ENCODE measurements at places on chromosomes 6 and 20.

DNA sequence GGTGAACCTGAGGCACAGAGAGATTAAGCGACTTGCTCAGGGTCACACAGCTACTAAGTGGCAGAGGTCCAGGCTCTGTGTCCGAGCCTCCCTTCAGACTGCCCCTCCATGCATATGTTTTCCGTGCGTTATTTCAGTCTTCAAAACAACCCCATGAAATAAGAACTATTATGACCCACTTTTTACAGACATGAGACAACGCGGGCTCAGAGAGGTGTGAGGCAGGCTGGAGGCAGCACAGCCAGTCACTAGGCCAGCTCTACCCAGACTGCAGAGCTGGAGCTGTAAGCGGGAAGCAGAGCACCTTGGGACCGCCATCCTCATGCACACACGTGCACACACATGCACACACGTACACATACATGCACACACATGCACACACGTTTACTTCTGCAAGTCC, 62.3 kb downstream of the PSMG4 start:
- no peak for DNase-seq

- no peak for DNase-seq
These were observed 29.2 kb upstream of the CEP85L start for GRCh38 chr6:118680452-118681095.

DNA sequence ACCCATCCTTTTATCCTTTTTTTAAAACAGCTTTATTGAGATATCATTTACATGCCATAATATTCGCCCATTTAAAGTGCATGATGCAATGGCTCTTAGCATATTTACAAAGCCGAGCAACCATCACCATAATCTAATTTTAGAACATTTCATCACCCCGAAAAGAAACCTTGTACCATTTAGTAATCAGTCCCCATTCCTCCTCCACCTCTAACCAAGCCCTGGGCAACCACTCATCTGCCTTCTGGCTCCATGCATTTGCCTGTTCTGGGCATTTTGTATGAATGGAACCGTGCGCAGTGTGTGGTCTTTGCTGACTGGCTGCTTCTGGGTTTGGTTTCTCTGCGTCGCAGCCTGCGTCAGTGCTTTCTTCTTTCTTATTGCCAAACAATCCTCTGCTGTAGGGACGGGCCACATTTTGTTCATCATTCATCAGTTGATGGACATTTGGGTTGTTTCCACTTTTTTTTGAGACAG, 10.2 kb upstream of the EEF1A2 start:
- DNase-seq, result no peak

DNA sequence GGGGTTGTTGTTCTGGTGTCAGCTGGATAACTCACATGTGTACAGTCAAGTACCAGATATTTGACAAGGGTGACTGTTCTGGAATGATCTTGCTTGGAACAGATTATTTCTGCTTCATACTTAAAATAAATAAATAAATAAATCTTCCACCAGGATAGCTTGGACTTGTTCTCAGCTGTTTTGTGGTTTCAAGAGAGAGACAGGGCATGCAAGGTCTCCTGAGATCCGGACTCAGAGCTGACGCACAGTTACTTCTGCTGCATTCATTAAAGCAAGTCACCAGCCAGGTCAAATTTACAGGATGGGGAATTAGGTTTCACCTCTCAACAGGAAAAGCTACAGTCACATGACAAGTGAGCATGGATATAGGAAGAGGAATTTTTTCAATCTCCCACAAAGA, 285.0 kb upstream of the SPTLC3 start:
- DNase-seq, result no peak

DNA sequence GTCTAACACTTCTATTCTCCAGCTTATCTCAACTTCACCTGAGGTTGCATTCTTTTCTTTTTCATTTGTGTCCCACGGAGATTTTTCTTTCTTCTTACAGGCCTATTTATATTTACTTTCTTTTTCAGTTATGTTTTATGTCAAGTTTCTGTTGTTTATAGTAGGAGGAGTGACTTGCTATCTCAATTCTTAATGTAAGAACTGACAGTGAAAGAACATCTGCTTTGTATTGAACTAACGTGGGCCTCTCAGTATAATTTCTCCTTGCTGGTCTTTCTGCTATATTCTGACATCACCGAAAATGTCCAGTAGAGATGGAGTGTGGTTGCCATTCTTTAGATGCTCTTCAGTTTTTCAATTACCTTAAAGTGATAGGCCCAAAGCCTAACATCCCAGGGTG, 521.7 kb downstream of the EPM2A start:
- DNase-seq, result no peak

GRCh38 chr6:7419065-7419464, 29.5 kb downstream of the RIOK1 start:
- DNase-seq, result no peak

DNA sequence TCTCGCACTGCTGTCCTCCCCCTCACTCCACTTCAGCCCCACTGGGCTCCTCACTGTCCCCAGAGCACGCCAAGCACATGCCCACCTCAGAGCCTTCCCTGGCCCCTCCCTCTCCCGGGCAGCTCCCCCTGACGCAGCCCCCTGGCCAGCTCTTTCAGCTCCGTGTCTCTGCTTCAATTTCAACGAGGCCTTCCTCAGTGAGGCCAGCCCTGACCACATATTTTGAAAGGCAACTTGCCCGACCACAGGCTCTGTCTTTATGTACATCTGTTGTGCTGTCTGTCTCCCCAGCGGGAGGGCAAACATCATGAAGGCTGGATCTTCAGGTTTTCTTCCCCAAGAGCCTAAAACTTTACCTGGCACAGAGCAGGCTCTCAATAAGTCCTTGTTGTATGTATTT, 44.6 kb downstream of the JPH2 start:
- DNase-seq, result peak; percentile 46

GRCh38 chr20:20970841-20971240, 135.3 kb downstream of the LINC00237 start:
- no peak for DNase-seq

DNA sequence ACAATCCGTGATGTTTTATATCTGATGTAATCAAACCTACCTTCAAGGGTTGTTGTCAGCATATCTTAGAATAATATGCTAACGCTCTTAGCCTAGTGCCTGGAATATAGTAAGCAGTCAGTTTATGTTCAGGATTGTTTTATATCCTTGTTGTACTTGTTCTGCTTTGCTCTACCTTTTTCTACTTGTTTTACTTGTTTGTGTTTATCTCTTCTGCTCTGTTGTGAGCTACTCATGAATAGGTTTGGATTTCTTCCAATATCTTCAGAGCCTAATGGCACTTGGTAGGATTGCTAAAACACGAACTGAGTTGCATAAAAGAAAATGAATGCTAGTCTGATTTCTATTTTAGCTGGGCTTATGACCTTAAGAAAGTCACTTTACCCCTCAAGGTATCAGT, 40.1 kb downstream of the DNAH8 start:
- DNase-seq, result no peak

DNA sequence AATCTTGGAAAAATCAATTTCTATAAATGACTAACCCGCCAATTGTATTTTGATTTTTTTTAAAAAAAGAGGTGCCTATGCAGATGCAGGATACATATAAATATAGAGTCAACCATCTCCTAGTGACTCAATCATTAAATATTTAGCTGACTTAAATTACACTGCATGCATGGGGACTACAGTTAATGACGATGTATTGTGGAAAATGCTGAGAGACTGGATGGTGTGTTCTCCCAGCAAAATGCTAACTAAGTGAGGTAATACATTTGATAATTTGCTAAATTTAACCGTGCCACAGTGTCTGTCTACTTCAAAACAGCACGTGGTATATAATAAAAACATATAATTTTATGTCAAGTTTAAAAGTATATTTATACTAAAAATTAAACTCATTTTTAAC, 341.6 kb downstream of the PRKN start:
- DNase-seq, result no peak

DNA sequence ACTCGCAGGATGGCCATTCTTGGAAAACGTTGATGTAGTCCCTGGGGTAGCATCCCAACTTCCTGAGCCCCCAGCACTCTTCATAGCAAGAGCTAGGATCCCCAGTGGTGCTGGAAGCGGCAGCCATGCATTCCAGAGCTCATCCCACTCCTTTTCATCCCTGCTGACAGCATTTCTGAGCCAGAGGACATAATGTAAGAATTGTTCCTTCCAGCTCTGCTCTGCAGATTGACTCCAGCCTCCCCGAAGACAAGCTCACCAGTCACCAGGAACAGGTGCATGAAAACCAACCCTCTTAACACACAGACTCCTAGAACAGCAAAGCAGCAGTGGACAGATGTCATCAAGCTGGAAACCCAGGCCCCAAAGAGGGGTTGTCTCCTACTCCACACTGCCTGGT, 3.8 kb downstream of the SLC13A3 start:
- DNase-seq, result no peak

- DNase-seq, result no peak
These were observed 1.9 kb downstream of the BCL2L1 start for GRCh38 chr20:31720486-31721407.

GRCh38 chr6:111585974-111586315, 19.7 kb downstream of the TRAF3IP2 start:
- no peak for DNase-seq

DNA sequence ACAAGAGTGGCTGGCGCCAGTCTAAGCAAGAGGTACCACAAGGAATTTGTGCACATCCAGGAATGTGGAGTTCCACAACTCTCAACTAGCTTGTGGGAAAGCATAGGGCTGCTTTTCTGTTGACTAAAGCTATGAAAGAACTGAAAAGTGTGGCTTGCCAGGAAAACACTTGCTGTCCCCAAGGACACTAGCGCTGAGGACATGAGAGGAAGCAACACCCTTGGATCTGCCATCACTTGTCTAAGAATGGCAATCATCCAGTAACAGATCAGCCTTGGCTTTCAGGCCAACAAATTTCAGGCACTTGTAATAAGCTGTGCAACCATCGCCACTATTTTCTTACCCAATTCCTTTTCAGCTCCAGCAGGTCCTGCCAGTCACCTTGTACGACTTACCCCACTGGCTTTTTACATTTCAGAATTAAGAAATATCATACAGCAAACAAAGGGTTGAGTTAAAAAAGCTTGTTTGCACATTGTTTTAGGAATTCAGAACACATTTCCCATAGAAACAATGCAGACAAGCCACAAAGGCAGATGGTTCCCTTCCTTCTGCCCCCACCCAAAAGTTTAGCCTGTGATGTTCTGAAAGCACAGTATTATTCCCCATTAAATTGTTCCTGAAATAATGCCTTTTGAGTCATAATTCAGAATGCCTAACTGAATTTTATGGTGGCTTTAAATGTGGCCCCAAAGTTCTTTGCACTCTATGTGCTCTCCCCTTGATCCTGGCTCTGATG, 57.9 kb upstream of the SSTR4 start:
- no peak for DNase-seq

GRCh38 chr6:130670142-130670541, 157.1 kb upstream of the SMLR1 start:
- DNase-seq, result no peak

DNA sequence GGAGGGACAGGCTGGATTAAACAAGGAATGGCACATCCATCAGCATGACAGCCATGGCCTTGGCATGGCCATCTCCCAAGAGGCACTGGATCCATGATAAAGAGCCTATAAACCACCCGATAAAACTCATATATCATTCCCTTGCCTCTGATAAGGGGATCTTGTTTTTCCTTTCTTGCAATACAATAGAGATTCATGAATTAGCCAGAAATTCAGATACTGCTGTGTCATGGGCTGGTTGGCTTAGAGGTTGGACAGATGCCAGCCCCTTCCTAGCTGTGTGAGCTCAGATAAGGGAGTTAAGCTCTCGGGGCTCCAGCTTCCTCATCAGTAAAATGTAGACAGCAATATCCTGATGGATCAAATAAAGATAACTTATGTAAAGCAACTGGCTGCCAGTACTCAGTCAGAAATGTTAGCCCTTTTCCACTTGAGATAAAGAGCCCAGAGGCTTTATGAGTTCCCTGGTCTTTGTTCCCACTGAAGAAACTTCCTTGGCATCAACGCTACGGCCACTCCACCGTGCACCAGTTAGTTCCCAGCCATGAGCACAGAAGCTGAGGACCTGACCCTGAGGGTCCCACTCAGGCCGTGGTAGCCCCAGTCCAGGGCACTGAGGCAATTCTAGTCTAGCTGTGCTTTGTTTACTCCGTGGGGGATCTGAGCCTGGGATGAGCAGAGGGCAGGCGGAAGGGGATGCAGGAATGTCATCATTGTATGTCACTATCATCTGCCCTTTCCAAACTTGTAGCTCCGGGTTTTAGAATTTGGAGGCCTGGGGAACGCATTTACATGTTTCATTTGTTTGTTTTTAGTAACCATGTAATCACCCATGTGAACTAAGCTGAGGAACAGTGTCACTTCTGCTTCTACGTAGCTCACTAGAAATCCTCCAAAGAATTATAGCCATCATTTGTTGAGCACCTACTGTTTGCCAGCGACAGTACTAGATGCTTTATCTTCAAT, 67.2 kb upstream of the TBC1D7 start:
- peak; percentile 55 for DNase-seq

- DNase-seq, result no peak
These were observed 59.7 kb downstream of the NHLRC1 start for GRCh38 chr6:18062733-18063132.

DNA sequence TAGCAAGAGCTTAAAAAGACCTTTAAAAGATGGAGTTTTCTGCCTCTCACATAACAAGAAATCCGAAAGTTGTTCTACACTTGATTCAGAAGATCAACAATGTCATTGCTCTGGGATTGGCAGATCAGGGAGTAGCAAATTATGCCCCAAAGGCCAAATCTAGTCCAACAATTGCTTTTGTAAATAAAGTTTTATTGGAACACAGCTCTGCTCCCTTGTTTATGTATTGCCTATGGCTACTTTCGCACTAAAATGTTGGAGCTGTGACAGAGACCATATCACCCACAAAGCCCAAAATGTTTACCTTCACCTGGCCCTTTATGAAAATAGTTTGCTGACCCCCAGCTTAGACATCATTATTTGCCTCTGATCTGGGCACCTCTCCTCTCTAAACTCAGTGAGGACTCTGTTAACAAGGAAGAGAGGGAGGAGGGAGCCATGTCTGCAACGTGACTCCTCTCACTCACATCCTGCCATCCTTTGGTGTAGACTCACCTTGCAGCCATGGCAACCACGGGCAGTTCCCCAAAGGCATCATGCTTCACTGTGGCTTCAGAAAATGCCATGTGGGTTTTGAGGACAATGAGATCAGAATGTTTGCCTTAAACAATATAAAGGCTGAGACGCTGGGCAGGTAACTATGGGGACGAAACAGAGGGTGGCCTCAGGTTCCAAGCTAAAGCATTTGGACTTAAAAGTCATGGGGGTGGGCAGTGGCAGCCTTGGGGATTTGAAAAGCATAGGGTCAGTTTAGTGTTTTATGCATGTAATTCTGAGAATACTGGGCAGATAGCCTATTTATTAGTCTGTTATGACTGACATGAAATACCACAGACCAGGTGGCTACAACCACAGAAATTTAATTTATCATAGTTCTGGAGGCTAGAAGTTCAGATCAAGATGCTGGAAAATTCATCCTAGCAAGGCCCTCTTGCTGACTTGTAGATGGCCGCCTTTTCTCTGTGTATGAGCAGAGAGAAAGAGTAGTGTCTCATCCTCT, 149.7 kb upstream of the TNFAIP3 start:
- no peak for DNase-seq

GRCh38 chr6:101178748-101179147, 214.8 kb upstream of the GRIK2 start:
- DNase-seq, result no peak
